Hematopoietic multipotent progenitor cell treated with erythropoietin and hydrocortisone succinate and interleukin-3 and kit ligand, for 8 days (in vitro differentiated cells): ENCODE measurements at places on chromosomes 2 and 18.

DNA sequence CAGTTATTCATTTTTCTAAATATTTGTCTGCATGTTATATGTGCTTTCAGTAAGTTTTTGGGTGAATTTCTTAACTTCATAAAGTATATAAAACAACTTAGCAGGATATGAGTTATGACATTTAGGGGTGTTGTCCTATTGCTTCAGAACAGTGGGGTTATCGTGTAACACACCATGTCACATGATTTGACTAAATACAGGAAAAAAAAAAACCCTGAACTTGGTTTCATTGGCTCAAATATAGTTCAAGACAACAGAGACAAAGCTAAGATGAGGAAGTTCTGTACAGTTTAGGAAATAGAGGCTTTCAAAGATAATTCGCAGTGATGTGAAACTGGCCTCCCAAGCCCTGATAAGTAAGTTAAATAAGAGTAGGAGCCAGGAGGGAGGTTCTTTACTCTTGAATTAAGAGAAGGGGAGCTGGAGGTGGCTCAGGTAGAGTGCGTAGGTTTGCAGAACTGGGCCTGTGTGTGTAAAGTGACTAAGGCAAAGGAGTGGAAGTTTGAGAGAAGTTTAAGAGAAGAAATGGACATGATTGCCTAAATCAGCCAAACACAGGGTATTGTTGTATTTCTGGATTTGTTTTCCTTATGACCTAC is 53.9 kb downstream of the LIMS1 start:
- DNase-seq, result peak; percentile 93

DNA sequence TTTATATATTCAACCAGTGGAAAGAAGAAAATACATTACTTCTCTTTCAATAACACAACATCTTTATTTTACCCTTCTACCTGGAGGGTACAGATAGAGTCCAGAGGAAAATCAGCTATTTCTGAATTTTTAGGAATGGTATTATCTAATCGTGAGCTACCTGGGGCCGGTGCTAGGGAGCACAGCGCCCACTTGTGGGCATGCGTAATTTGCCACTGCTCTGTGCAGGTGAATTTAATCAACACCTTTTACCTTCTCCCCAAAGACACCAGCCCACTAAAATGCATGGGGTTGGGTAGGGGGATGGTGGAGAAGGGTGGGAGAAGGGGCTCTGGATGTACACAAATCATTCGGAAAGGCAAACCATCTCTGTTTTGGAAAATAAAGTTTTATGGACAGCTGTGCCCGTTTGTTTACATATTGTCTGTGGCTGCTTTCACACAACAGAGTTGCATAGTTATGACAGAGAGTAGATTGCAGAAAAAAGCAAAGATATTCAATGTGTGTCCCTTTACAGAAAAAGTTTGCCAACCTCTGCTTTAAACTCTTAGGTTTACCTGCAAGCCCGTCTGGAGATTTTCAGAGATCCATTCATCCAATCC is 51.5 kb upstream of the DCC start:
- peak; percentile 11 for DNase-seq

- no peak for DNase-seq
Measured at GRCh38 chr2:159758239-159758638, 39.8 kb downstream of the CD302 start.

GRCh38 chr2:14749884-14750283 is 117.4 kb downstream of the LRATD1 start:
- DNase-seq, result no peak

DNA sequence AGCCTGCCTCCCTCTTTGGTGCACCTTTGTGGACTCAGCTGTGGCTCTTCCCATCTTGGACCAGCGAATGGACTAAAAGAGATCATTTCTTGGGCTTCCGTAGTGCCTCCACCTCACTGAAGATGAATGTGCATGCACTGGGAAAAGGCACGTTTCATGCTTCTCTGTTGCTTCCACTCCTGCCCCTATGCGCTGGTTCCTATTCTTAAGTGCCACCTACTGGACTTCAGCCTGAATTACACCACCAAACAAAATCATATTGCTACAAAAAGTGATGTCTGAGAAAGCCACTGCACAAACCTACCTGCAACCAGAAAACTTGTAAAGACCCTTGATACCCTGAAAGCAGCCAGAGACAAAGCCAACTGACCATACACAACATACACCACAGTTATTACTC is 695.6 kb downstream of the TSN start:
- peak; percentile 51 for DNase-seq

DNA sequence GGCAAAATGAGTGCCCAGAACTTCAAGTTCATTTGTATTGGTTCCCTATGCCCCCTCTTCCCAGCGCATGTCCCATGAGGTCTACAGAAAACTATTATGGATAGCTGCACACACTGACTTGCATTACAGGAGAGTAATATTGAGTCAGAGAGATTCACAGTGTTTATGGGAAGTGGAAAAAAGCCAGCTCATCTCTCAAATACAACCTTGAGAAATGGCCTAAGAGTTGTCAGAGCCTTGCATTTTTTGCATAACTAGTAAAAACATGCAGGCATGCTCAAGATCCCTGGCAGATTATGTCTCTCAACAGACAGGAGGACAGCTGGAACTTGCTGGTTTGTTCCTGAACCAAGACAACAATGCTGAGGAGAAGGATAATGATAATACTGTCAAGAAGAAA is 1292.8 kb downstream of the DSC3 start:
- no peak for DNase-seq

DNA sequence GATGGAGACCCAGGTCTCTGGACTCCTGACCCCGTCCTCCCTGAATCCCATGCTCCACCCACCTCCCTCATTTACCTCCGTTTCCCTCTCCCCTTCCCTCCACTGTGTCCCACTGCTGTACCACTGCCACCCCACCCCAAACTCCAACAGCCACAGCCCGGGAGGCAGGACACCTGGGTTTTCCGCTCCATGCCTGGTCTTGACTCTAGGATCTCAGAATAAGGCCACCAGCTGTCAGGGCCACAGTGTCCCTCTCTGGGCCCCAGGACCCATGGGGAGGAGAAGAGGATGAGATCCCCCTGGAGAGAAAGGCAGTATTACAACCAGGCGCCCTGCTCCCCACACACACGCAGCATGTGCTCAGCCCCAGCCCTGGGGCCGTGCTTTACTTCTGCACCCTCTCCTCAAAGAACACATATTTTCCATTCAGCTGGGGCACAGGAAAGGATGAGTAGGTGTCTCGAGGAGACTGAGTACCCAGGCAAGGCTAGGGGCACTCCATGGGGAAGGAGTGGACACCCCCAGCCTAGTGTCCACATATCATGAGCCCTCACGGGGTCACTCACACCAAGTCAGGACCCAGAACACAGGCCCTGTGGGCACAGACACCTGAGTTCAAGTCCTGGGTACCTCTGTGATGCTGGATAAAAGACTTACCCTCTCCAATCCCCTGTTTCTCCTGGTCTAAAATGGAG is 700 bp downstream of the RUFY4 start:
- DNase-seq, result no peak

GRCh38 chr2:216340280-216340631 is 32.0 kb downstream of the MARCHF4 start:
- DNase-seq, result no peak

DNA sequence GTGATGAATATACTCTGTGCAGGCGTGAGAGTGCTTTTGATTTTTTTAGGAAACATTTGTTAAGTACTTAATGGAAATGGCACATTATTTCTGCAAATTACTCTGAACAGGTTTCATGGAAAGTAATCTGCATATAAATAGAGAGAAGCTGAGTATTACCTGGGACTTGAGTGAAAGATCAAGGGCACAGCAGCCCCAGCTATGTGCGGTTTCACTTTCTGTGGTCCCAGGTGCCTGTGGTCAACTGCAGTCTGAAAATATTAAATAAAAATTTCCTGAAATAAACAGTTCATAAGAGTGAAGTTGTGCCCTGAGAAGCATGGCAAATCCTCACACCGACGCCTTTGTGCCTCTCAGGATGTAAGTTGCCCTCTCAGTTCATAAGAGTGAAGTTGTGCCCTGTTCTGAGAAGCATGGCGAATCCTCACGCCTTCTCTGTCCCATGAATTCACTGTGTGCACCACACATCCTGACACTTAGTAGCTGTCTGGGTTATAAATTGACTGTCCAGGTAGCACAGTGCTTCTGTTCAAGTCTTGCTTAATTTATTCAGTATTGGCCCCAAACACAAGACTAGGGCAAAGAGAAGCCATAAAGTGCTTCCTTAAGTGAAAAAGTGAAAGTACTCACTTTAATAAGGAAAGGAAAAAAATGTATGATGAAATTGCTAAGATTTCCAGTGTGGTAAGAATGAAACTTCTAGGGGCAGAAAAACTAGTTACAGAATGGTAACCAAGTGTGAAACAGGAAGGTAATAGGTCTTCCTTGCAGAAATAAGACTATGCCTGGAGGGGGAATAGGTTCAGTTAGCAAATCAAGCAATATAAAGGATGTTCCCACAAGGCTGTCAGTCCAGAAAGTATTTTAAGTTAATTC is 4.3 kb upstream of the SNTG2 start:
- DNase-seq, result no peak
